Left ventricle myocardium superior (tissue), 1 donor: ENCODE measurements at places on chromosomes 13 and 19. TPM values are rescaled to one million over a fixed set of nuclear protein-coding genes. Genes with fewer than 3 reads are reported as not detected.

Gene ZNF865
- total RNA-seq: 21.8 TPM

Gene ZNF563
- 3.7 TPM for total RNA-seq

Gene MADCAM1
- 0.37 TPM for total RNA-seq

Gene AMH
- total RNA-seq: 1.6 TPM

Gene HRC
- 868 TPM for total RNA-seq

Gene KRTDAP
- total RNA-seq: not detected

Gene CGB8
- not detected for total RNA-seq

Gene CEACAM1
- 4.0 TPM for total RNA-seq
